ENCODE measurements at places on chromosomes 7 and 10.

GRCh38 chr7:120680985-120681384 lies 177.0 kb downstream of the TSPAN12 start:
- no peak for DNase-seq

- DNase-seq = no peak
These were observed 40.6 kb upstream of the NPFFR1 start for GRCh38 chr10:70324339-70324861.

- no peak for DNase-seq
These were observed 9.9 kb upstream of the PPP1R9A start for GRCh38 chr7:94897541-94897940.

- DNase-seq = peak; percentile 0
These were observed 213.8 kb downstream of the COBL start for GRCh38 chr7:51102828-51103227.

- peak; percentile 51 for DNase-seq
These were observed 9.0 kb downstream of the IQCE start for GRCh38 chr7:2567679-2568278.

- peak; percentile 18 for DNase-seq
These were observed 7.6 kb upstream of the LARP4B start for GRCh38 chr10:938941-939678.

GRCh38 chr7:7102906-7103305 lies 79.4 kb upstream of the C1GALT1 start:
- DNase-seq = no peak

DNA sequence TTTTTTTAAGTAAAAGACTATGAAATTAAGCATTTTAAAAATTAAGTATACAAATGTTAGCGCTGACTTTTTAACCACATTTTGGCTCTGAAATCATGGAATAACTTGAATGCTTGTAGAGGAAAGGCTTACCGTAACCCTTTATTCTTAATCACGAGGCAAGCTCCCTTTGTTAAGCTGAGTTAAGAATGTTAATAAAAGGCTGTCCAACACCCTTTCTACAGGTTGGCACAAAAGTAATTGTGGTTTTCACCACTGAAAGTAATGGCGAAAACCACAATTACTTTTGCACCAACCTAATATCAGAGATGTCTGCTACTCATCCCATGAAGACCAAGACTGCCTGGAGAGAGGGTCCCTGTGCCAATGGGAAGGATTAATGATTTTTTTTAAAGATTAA lies 70.6 kb downstream of the STK17A start:
- no peak for DNase-seq

DNA sequence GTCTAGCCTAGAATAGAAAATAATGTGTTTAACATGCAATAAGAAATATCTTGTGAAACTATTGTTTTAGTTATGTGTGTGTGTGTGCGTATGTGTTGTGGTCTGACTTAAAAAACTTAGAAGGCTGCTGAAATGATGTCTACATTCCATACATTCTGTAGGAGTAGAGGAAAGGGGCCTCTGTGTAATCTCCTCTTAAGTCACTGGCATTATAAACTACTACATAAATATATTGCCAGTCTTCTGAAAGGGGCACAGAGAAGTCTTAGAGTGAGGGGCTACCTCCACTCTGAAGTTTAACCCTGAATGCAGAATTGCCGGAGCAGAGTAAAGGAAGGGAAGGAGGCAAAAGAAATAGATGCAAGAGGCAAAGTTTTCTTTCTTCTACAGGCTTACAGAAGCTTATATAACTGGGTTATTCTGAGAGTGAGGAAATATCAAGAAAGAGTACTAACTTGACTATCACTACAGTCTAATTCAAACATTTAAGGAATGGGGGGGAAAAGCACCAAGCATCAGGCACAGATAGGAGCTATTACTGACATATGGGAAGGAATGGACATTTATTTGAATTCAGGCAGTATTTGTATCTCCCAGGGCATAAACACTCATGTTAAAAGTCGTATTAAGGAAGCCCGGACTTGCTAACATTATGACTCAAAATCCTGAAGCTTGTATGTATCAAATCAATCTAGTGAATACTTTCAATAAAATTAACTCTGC lies 75.7 kb downstream of the DNAJC1 start:
- DNase-seq = peak; percentile 65

- DNase-seq = no peak
These were observed 317.2 kb downstream of the GRID1 start for GRCh38 chr10:86049442-86049841.

DNA sequence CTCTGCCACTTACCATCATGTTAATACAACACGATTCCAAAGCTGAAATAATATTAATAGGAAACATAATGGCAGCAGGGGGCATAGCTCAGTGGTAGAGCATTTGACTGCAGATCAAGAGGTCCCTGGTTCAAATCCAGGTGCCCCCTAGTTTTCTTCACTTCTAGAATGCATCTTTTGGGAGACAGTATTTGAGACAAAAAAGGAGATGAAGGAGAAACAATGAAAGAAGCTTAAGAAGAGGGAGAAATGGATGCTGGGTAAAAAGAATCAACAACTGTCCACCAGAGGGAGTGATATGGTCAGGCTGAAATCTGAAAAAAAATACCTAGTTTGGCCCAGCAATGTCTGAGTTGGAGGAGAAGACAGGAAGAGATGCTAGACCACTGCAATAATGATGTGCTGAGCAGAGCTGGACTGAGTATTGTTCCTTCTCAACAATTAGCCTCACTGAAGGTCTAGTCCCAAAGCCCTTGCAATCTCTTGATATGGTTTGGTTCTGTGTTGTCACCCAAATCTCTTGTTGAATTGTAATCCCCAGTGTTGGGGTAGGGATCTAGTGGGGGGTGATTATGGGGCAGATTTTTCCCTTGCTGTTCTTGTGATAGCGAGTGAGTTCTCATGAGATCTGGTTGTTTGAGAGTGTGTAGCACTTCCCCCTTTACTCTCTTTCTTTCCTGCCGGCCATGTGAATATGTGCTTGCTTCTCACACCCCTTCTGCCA lies 48.3 kb downstream of the ZNF783 start:
- peak; percentile 85 for DNase-seq

DNA sequence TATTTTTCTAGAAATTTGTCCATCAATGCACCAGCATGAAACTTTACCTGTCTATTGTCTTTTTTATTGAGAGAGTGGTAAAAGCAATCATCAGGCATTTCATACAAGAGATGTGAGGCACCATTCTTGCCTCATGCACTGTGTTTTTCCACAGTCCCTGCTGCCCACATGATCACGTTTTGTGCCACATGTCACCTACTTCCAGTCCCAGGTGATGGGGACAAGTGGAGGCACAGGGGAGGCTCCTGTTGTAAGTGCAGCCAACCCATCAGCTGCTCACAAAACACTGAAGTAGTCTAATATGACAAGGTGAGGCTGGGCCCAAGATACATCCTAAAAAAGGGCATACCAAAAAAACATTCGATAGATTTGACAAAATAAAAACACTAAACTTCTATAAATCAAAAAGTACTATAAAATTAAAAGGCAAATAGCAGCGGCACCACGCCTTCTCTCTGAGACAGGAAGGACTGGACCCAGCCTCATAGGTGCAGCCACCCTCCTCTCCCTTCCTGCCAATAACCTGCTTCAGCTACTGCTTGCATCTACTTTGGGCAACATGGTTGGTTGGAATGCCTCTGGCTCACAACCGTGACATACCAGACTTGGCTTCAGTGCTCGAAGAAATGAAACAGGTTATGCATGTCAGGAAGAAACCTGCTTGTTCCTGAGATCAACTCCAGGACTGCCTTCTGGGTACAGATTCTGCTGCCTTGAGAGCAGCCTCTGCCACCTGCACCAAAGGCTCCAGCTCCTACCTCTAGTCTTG lies 2.3 kb downstream of the ZC3HAV1L start:
- no peak for DNase-seq

GRCh38 chr10:32123021-32123420 lies 66.8 kb upstream of the KIF5B start:
- no peak for DNase-seq

DNA sequence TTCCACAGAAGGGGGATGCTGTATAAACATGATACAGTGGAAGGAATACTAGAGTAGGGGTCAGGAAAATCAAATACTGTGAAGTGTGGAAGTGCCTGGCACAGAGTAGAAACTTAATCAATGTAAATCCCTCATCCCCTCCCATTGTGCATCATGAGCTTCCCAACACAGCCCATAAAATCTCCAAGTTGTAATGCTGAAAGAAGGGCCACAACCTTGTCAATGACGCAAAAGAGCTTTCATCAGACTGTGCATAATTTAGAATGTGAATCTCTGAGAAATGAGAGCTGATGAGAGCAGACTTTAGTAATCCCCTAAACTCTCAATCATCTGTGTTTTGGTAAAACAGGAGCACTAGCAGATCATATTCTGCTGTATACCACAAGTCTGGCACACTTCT lies 105.2 kb upstream of the IMMP2L start:
- DNase-seq = no peak

DNA sequence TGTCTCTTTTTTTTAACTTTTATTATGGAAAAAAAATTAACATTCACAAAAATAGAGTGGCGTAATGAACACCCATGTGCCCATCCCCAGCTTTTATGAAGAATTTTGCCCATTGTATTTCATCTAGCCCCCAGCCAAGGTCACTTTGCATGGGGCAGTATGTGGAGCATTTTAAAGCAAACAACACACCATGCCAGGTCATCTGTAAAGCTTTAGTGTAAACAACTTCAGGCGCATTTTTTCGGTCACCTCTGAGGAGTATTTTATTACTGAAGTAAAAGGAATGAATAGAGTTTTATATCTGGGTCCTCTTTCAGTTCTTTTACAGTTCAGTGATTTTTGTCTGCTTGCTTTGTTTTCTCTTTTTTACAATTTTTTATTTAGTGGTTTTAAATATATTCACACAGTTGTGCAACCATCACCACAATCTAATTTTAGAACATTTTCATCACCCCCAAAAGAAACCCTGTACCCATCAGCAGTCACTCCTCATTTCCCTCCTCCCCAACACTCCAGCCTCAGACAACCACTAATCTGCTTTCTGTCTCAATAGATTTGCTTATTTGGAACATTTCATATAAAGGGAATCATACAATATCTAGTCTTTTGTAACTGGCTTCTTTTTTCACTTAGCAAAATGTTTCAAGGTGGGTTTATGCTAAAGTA lies 87.9 kb downstream of the SLC37A3 start:
- DNase-seq = no peak

DNA sequence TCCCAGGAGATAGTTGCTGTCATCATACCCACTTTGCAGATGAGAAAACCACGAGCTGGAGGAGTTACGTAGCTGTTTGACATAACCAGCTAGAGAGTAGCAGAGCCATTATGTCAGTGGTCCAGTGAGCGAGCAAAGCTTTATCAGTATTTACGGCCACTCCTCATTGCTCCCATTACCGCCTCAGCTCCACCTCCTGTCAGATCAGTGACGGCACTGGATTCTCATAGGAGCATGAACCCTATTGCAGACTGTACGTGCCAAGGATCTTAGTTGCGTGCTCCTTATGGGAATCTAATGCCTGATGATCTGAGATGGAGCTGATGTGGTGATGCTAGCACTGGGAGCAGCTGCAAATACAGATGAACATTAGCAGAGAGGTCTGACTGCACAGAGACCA lies 9.2 kb upstream of the SFMBT2 start:
- no peak for DNase-seq

DNA sequence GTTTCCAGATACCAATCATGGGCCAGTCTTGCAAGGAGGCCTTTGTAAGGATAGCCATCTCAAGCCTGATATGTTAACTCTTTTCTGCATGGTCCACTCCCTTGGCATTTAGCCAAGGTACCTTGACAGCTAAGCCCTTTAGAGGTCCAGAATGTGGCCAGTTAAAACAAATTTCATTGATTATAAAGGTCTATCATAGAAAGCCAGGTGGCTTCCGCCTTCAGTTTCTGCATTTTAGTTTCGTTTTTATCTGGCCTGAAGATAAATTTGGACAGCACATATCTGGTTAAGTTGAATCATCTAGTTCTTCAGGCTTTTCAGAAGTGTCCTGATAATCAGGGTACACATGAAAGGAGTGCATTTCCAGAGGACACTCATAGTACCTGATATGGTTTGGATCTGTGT lies 30.7 kb downstream of the ANKIB1 start:
- no peak for DNase-seq

DNA sequence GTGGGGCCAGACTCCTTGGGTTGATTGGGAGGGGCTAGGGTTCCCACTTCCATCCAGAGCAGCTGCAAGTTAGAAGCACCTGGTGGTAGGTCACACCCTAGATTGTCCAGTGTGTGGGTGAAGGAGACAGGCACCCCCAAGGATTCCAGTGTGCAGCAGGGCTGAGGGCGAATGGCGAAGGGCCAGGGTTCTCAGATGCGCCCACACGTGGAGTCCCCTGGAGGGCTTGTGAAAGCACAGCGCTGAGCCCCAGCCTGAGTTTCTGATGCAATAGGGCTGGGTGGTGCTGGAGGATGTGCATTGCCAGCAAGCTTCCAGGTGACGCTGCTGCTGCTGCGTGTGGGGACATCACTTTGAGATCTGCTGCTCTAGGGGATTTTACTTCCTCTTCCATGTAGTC lies 25.4 kb downstream of the TBATA start:
- peak; percentile 6 for DNase-seq

GRCh38 chr7:34038816-34039470 lies 133.6 kb downstream of the BMPER start:
- no peak for DNase-seq

DNA sequence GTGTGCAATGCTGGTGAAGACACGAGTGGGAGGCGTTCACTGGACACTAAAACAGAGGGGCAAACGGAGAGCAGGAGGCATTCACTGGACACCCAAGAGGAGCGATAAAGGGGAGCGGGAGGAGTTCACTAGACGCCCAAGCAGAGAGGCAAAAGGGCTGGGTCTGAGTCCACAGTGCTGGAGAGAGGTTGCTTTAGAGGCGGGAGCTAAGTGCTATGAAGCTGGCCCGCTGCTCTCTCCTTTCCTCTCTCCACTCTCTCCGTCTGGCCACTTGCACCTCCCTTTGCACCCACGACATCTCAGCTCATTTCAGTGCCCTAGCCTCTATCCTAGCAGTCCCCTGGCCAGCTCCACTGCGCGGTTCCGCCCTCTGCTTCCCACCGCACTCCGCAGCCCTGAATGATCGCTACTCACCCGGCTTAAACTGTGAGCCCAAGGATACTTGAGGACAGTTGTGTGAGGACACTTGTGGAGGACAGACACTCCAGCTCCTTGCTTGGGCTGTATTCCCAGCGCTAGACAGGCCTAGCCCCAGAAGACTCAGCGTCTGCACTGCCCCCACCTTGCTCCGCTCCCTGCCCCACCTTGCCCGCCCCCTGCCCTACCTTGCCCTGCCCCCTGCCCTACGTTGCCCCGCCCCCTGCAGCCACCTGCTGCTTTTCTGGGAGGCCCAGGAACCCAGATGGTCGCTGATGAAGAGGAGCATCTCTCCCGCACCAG lies 78.8 kb upstream of the CPXM2 start:
- no peak for DNase-seq

- DNase-seq = no peak
These were observed 716.1 kb downstream of the PARD3 start for GRCh38 chr10:34098821-34099567.

GRCh38 chr7:116802746-116803152 lies 59.6 kb upstream of the CAPZA2 start:
- DNase-seq = peak; percentile 86

DNA sequence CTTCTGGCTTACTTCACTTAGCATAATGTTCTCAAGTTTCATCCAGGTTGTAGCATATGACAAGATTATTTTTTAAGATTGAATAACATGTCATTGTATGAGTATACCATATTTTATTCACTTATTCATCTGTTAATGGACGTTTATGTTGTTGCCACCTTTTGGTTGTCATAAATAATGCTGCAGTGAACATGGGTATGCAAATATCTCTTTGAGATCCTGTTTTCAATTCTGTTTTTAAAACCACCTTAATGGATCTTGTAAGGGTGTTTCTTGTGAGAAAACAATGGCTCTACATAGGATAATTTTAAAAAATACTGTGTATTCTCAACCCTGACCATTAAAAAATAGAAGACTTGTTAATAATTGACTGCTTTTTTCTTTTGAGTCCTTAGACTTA lies 290.7 kb upstream of the TMEM229A start:
- DNase-seq = no peak

Data from ELR (cell line).